Psoas muscle (tissue), 8 donors: ENCODE measurements at places on chromosomes 7 and 10. TPM values are rescaled to one million over a fixed set of nuclear protein-coding genes. Genes with fewer than 3 reads are reported as not detected.

LOXL4 gene
- polyA plus RNA-seq = 3.0 TPM

TBX20 gene
- polyA plus RNA-seq = not detected

AKR1C2 gene
- polyA plus RNA-seq = 2,054 TPM

CYP2C8 gene
- not detected for polyA plus RNA-seq

C10orf95 gene
- not detected for polyA plus RNA-seq

TMEM236 gene
- 0.93 TPM for polyA plus RNA-seq

MPP7 gene
- 2.3 TPM for polyA plus RNA-seq

SNX8 gene
- polyA plus RNA-seq = 14.3 TPM

CADPS2 gene
- 1.6 TPM for polyA plus RNA-seq

STAMBPL1 gene
- 0.92 TPM for polyA plus RNA-seq
